Lung (tissue), 17 donors: ENCODE measurements at places on chromosomes 13 and 19. TPM values are rescaled to one million over a fixed set of nuclear protein-coding genes. Genes with fewer than 3 reads are reported as not detected.

IZUMO2 gene
- 0.18 TPM for polyA plus RNA-seq

ZNF700 gene
- 14.2 TPM for polyA plus RNA-seq

F10 gene
- polyA plus RNA-seq = 9.2 TPM

KCNK6 gene
- polyA plus RNA-seq = 10.8 TPM

TNNT1 gene
- polyA plus RNA-seq = 5.2 TPM

FUT2 gene
- polyA plus RNA-seq = 6.5 TPM

AP1M2 gene
- polyA plus RNA-seq = 31.6 TPM

MAG gene
- 0.08 TPM for polyA plus RNA-seq

PBX4 gene
- polyA plus RNA-seq = 6.7 TPM

ZNF99 gene
- polyA plus RNA-seq = 0.01 TPM

THAP8 gene
- polyA plus RNA-seq = 6.4 TPM

ONECUT3 gene
- polyA plus RNA-seq = not detected

DNA sequence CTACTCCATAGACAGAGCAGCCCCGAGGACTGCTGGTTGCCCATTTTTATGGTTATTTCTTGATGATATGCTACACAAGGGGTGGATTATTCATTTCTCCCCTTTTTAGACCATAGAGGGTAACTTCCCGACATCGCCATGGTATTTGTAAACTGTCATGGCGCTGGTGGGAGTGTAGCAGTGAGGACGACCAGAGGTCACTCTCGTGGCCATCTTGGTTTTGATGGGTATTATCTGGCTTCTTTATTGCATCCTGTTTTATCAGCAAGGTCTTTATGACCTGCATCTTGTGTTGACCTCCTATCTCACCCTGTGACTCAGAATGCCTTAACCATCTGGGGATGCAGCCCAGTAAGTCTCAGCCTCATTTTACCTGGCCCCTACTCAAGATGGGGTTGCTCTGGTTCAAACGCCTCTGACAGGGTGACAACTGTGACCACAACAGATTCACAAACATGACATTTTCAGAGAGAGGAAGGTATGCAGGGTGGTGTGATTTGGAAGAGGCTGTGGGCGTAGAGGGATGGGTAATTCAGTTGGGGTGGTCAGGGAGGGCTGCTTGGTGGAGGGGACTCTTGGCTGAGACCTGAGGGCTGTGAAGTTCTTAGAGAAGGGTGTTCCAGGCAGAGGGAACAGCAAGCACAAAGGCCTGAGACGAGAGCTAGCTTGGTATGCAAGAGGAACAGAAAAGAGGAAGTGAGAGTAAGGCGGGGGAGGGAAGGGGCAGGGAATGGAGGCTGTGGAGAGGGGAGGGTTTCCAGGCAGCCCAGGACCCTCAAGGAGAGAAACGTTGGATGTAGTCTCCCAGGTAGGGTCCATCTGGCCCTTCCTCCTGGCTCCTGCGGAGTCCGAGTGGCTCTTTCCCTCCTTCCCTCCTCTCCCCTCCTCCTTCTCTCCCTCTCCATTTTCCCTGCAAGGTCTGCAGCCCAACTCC, 23.5 kb downstream of the FAM187B start:
- DNase-seq = no peak

DNA sequence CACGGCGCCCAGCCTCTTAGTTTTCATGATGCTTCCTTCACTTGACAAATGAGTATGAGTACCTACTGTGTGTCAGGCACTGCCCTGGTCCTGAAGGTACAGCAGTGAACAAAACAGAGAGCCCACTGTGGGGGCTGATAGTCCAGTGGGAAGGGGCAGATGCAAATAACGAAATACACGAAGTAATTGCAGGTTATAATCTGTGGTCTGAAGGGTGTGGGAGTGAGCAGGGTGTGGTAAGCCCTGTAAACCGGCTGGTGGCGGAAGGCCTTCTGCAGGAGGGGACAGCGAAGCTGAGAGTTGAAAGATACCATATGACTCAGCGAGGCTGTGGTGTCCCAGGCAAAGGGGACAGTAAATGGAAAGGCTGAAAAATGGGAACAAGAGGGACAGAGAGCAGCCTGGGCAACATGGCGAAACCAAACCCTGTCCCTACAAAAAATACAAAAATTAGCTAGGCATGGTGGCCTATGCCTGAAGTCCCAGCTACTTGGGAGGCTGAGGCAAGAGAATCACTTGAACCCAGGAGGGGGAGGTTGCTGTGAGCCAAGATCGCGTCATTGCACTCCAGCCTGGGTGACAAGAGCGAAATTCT, 60.5 kb downstream of the MAP4K1 start:
- no peak for DNase-seq

DNA sequence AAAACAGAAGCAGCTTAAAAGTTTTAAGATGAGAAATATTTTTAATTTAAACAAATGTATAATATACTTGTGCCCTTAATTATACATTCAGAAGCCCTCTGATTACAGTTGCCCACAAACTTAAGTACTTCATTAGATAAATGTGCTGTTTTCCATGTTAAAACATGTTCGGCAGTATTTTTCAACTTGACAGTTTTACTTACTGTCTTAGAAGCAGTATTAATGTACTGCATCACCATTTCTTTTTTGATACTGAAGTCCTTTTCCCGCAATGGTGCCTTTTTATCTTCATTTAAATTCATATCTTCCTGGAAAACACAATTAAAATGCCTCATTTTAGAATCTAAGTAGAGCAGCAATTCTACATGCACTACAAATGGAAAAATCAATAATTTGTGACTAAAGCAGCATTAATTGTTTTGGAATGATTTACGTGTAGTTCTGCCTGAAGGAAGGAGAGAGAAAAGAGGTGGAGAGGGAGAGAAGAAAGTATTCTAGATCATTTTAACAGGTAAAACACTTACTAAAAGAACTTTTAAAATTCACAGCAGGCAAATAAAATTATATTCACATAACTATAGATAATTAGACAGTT, 70.2 kb downstream of the DIAPH3 start:
- DNase-seq = no peak

DNA sequence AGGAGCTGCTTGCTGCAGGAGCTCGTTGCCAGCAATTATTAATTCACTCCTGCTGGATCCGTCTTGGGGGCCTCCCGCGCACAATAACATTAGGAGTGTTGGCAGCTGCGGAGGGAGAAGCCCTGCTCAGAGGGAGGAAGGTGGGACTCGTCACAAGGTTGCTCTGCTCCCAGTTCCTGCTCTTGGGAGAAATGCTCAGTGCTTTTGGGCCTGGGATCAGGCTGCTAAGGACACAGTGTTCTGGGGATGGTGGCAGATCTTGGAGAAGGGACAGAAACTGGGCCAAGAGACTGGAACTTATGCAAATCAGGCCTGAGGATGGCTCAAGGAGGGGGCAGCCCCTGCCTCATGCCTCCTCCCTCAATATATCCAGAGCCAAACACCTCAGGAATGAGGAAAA, 78.9 kb upstream of the OLFM4 start:
- no peak for DNase-seq

GRCh38 chr13:110413016-110413675, 106.1 kb downstream of the COL4A2 start:
- DNase-seq = no peak

DNA sequence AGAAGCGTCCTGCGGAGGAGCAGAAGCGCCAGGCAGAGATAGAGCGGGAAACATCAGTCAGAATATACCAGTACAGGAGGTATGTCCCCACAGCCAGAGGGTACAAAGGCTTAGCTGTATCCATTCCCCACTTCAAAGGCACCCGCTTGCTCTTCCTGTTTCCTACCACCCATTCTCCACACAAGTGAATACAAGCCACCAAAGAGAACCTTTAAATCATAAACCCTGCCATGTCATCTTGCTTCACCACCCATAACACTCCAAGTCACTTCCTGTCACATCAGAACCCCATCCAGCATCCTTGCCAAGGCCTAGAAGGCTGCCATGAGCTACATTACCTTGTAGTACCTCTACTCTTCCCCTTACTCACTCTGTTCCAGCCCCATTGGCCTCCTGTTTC, 205.8 kb downstream of the LMO7 start:
- DNase-seq = no peak

- no peak for DNase-seq
Observed at GRCh38 chr13:99218545-99218944, 17.9 kb downstream of the UBAC2 start.

- DNase-seq = no peak
Observed at GRCh38 chr13:39311619-39312018, 273.4 kb downstream of the NHLRC3 start.

GRCh38 chr13:76425935-76426334, 460.3 kb downstream of the KCTD12 start:
- DNase-seq = peak; percentile 83

DNA sequence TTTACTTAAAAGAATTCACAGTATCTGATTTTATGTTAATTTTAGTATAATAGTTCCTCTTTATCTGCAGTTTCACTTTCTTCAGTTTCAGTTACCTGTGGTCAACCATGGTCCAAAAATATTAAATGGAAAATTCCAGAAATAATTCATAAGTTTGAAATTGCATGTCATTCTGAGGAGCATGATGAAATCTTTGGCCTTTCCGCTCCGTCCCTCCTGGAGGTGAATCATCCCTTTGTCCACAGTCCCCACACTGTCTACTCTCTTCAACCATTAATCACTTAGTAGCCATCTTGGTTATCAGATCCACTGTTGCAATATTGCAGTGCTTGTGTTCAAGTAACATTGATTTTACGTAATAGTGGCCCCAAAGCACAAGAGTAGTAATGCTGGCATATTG, 26.9 kb downstream of the SLITRK6 start:
- DNase-seq = no peak

DNA sequence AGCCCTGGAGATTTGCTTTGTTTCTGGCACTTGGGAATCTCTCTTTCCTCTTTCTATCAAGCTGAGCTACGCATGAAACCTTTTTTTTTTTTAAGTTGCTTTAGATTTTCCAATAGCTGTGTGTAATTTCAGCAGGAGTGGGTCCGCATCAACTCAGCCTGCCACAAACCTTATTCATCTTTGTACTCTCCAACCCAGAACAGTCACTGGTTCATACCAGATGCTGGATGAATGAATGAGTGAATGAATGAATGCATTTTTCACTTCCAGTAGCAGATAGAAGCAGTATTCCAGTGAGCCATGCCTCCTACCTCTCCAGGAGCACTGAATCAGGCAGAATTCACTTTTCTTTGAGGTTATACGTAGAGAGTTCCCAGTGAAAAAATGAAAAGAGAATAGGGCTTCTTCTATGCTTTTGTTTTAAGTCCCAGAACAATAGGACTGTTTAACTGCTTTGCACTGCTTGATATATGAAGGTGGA, 221.1 kb downstream of the TM9SF2 start:
- DNase-seq = no peak

DNA sequence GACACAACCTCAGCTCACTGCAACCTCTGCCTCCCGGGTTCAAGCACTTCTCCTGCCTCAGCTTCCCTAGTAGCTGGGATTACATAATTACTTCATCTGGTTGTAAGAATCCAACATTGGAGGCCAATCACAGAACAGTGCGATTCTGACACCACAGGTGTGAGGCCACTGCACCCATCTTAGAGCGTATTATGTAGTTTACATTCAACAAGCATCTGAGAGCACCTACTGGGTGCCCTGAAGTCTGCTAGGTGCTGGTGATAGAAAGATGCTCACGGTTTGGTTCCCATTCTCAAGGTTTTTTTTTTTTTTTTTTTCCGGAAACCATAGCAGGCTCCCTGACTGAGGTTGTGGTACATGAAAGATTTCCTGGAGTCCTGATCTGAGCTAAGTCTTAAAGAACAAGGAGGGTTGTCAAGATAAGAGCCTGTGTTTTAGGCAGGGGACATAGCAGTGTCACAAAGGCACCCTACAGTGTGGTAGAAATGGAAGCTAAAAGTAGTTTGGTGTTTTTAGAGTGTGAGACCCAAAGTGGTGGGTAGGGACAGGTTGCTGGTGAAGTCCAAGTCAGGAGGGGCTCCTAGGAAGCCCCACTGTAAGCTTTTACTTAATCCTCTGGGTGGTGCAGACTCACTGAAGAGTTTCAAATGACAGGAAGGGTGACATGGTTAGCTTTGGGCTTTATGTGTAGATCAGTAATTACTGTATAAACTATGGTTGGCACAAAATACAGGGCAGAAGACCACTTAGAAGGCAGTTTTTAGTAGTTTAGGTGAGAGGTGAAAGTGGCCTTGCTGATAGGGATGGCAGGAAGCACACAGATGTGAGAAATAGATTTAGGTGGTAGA, 15.2 kb downstream of the SAE1 start:
- no peak for DNase-seq

GRCh38 chr19:4671185-4671851, 1.2 kb upstream of the MYDGF start:
- no peak for DNase-seq

GRCh38 chr19:15640294-15640903, at the start of gene CYP4F3:
TSS of gene CYP4F3 (plus strand) at chr19:15640897. CDS start at chr19:15641416, 519 bp downstream.
- DNase-seq = peak; percentile 20

GRCh38 chr13:35917252-35917941, 213.8 kb downstream of the DCLK1 start:
- DNase-seq = peak; percentile 41
